ENCODE measurements at places on chromosomes 12 and 14. TPM values are rescaled to one million over a fixed set of nuclear protein-coding genes. Genes with fewer than 3 reads are reported as not detected.

The LMBR1L gene
- 18.5 TPM for total RNA-seq

The TBC1D30 gene
- total RNA-seq: 16.8 TPM

The MYO1A gene
- total RNA-seq: not detected

The COCH gene
- 4.2 TPM for total RNA-seq

The POTEG gene
- 0.12 TPM for total RNA-seq

The ADAM20 gene
- total RNA-seq: 0.17 TPM

DNA sequence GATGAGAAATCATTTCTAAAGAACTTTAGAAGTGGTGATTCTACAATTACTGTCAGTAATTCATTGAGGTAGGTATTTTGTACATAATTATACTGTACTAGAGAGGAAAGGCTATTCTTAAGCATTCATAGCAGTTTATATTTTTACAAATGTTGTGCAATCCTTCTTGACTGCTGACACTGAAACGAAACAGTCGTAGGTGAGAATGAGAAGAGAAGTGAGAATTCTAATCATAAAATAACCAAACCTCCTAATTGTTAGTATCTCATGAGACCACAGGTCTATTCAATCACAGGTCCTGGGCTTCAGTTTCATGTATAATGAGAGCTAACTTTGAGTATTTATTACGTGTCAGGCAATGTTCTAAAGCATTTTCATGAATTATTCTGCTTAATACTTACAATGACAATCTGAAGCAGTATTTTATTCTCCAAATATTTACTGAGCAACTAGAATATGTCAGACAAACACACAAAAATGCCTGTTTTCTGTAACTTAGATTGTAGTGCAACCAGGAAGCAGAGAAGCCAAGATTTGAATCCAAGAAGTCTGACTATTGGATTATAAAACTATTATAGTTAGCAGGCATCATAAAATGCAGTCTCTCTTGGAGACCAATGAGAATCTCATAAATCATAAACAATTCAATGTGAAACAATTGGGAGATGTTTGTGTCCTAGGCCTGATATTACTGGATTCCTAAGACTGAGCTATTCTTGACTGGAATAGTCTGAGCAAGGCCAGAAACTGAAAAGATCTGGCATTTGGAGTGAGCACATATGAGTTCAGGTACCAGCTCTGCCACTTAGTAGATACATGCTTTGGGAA lies 24.3 kb downstream of the RERG start:
- H3K36me3 ChIP-seq: no peaks in the 10 kb centered on the region
- no peak overlapping the region for H3K27ac ChIP-seq
- H3K27me3 ChIP-seq: peaks cover 17% of the 10 kb centered on the region

DNA sequence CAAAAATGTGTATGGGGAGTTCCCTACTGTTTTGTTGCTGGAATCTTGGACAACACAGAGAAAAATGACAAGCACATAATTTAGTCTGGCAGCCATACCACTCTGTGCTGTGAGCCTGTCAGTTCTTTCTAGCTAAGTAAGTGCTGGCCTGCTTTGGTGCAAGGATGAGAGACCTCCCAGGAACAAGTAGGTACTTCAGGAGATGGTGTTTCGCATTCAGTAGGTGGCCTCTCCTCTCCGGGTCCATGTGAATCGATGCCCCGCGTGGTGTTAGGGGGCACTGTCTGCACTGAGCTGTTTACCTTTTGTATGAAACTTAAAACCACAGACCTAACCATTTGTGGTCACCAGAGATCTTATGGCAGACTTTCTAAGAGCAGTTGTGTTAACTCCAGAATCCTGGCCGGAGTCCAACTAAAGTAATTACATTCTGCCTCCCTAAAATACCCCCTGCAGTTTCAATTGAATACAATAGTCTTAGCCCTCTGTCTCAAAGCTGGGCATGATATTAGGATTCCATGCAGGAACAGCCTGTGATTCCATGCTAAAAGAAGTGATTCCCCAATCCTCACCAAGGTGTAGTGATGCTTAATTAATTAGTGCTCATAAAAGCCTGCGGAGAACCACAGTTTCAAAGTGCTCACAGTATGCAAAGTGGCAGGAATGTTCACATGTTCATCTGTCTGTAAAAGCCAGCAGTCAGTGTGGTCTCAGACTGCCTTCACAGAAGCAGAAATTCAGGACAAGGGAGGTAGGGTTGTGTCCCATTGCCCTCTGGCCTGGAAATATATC lies 64.2 kb downstream of the LLPH start:
- DNase-seq: no peak
- H3K27ac ChIP-seq: no peak overlapping the region
- H3K36me3 ChIP-seq: no peaks in the 10 kb centered on the region
- H3K27me3 ChIP-seq: 0 out of 2 replicates have a peak, but pooled peaks cover 9% of the 10 kb centered on the region
- no peaks in the 10 kb centered on the region for H3K4me1 ChIP-seq
- H3K4me3 ChIP-seq: no peak overlapping the region

DNA sequence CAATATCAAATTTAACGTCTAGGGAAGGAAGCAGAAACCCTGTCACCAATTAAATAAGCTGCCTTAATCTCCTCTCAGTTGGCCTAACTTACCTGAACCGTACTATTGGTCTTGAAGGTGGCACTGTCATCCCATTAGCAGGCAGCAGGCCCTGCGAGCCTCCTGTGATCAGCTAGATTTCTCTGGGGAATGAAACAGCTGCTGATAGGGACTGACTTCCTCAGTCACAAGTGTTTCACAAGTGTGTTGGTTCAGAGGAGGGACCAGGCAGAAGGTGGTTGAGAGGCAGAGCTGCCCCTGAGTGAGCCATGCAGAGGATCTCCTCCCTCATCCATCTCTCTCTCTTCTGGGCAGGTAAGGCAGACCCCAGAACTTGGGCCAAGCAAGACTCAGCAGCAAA lies 166.8 kb downstream of the DAD1 start:
- H3K36me3 ChIP-seq: no peaks in the 10 kb centered on the region
- no peak overlapping the region for H3K27ac ChIP-seq
- no peaks in the 10 kb centered on the region for H3K4me1 ChIP-seq
- no peak overlapping the region for H3K4me3 ChIP-seq
- DNase-seq: no peak

DNA sequence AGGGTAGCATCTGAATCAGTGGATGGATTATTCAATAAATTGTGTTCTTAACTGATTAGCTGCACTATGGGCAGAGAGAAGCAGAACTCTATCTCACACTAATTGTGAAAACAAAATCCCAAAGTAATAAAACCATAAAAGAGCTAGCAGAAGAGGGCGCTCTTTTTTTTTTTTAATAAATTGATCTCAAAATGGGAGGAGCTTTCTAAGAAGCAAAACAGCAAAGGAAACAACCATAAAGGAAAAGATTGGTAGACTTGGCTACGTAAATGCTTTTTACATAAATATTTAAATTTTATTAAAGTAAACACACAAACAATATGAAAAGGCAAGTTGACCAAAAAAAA lies 1.5 kb upstream of the TM7SF3 start:
- no peak overlapping the region for H3K27ac ChIP-seq
- peak; percentile 76 for DNase-seq
- peak overlapping the region; percentile 15 for H3K4me3 ChIP-seq
- H3K4me1 ChIP-seq: peaks cover 29% of the 10 kb centered on the region

- H3K27me3 ChIP-seq: no peaks in the 10 kb centered on the region
- H3K4me1 ChIP-seq: no peaks in the 10 kb centered on the region
- no peak for DNase-seq
- H3K4me3 ChIP-seq: no peak overlapping the region
- H3K36me3 ChIP-seq: no peaks in the 10 kb centered on the region
- no peak overlapping the region for H3K27ac ChIP-seq
Measured at GRCh38 chr14:51627313-51627712, 24.4 kb upstream of the FRMD6 start.

DNA sequence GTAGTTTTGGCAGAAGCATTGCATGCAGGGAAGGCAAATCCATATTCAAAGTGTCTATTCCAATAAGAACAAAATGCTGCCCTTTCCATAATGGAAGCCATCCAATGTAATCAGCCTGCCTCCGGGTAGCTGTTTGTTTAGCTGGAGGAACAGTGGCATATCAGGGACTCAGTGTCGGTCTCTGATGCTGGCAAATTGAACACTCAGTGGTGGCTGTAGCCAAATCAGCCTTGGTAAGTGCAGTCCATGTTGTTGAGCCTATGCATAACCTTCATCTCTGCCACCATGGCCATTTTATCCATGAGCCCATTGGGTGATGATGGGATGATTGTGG lies 147.8 kb upstream of the MAX start:
- no peak for DNase-seq
- H3K4me3 ChIP-seq: no peak overlapping the region
- H3K27ac ChIP-seq: no peak overlapping the region
- H3K27me3 ChIP-seq: no peaks in the 10 kb centered on the region
- H3K36me3 ChIP-seq: no peaks in the 10 kb centered on the region

DNA sequence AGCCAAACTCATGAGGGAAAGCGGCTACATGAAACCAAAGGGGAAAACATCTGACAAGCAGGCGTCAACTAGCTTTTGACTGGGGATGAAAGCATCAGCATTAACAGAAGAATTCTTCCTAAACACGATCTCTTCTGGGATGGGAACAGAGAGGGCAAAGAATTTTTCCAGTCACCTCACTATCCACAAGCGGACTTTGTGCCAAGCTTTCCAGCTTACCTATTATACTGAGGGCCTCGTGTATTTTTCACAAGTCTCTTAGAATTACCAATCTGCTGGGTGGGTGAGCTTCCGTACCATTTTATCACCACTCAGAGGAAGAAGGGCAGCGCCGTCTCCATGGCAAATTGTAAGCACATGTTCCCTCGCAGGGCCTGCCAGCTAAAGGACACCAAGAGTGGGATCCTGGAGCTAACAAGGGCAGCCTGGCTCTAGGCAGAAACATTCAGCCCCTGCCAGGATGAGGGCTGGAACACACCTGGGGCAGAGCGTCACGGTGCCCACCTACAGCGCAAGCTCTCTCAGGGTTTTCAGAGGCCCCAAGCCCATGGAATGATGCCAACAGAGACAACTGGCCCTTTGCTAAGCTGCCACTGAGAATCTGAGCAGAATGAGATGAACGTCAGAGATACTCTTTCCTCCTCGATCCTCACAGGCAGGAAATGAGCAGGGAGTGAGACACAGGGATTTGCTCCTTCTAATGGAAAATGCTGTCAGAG lies 74.6 kb downstream of the CHGA start:
- no peaks in the 10 kb centered on the region for H3K27me3 ChIP-seq
- H3K4me1 ChIP-seq: no peaks in the 10 kb centered on the region
- no peak overlapping the region for H3K27ac ChIP-seq

DNA sequence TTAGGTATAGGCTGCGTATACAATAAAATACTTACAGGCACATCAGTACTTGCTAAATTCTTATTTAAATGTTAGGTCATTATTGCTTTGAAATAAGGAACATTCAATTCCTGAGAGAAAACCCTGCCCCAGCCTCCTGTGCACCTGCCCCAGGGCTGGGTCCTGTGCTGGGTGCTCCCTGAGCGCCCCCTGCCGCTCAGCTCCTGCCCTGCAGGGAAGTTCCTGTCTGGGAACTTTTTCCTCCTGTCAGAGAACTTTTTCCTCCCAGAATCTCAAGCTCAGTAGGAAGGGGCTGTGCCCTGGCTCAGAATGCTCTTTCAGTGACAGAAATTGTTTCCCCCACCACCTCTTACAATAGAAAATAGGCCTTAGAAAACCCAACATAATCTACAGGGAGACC lies 751.1 kb downstream of the TMEM121 start:
- H3K36me3 ChIP-seq: peaks cover 2% of the 10 kb centered on the region
- no peaks in the 10 kb centered on the region for H3K27me3 ChIP-seq
- DNase-seq: no peak
- no peak overlapping the region for H3K27ac ChIP-seq
- no peak overlapping the region for H3K4me3 ChIP-seq

GRCh38 chr12:21888276-21888863 lies 52.9 kb downstream of the ABCC9 start:
- H3K4me3 ChIP-seq: no peak overlapping the region
- no peaks in the 10 kb centered on the region for H3K36me3 ChIP-seq
- no peaks in the 10 kb centered on the region for H3K27me3 ChIP-seq
- no peak for DNase-seq
- H3K4me1 ChIP-seq: no peaks in the 10 kb centered on the region
- H3K27ac ChIP-seq: no peak overlapping the region

- no peak for DNase-seq
- H3K27me3 ChIP-seq: no peaks in the 10 kb centered on the region
- no peaks in the 10 kb centered on the region for H3K4me1 ChIP-seq
- H3K27ac ChIP-seq: no peak overlapping the region
- no peak overlapping the region for H3K4me3 ChIP-seq
- no peaks in the 10 kb centered on the region for H3K36me3 ChIP-seq
Measured at GRCh38 chr12:59484575-59484974, 111.3 kb upstream of the SLC16A7 start.

- no peaks in the 10 kb centered on the region for H3K36me3 ChIP-seq
- H3K27me3 ChIP-seq: no peaks in the 10 kb centered on the region
- H3K4me3 ChIP-seq: peak overlapping the region; percentile 51
- DNase-seq: peak; percentile 72
Measured at GRCh38 chr12:124684971-124685688, 117.7 kb upstream of the NCOR2 start.

- no peaks in the 10 kb centered on the region for H3K27me3 ChIP-seq
- peaks cover 3% of the 10 kb centered on the region for H3K36me3 ChIP-seq
- no peaks in the 10 kb centered on the region for H3K4me1 ChIP-seq
- H3K4me3 ChIP-seq: no peak overlapping the region
- no peak overlapping the region for H3K27ac ChIP-seq
Measured at GRCh38 chr12:2919249-2919648, 28.6 kb downstream of the TULP3 start.

- no peak overlapping the region for H3K4me3 ChIP-seq
- peaks cover 9% of the 10 kb centered on the region for H3K27me3 ChIP-seq
- no peaks in the 10 kb centered on the region for H3K36me3 ChIP-seq
- no peak for DNase-seq
- no peak overlapping the region for H3K27ac ChIP-seq
- no peaks in the 10 kb centered on the region for H3K4me1 ChIP-seq
Measured at GRCh38 chr12:52787324-52788191, 8.4 kb downstream of the KRT3 start.

DNA sequence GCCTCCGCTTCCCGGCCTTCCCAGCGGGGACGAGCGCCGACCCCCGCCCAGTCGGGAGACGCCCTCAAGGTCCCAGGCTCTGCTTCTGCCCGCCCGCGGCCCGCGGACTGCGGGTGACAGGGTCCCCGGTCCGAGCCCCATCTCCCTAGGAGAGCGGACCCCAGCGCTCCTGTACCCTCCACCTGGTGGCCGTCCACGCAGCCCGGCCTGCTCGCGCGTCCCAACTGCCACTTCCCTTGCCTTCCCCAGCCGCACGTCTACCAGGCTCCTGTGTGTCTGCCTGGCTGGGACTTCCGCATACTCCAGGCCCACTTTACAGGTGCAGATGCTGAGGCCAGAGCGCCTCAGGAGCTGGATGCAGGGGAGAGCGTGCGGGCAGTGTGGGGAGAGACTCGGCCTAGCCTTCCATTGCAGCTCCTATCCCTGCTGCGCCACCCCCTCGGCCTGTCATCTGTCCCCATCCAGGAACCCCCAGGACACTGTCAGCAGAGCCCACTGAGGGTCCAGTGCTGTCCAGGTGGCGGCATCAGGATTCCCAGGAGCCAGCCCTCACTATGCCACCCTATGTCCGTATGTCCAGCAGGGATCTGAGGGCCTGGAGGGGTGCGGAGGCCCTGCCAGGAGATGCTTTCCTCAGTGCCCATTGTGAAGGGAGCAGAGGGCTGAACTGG lies 8.0 kb upstream of the ANKRD9 start:
- H3K27ac ChIP-seq: no peak overlapping the region
- no peaks in the 10 kb centered on the region for H3K36me3 ChIP-seq
- 0 out of 2 replicates have a peak, but pooled peaks cover 3% of the 10 kb centered on the region for H3K4me1 ChIP-seq
- peak overlapping the region; percentile 76 for H3K4me3 ChIP-seq
- no peaks in the 10 kb centered on the region for H3K27me3 ChIP-seq
- DNase-seq: no peak

GRCh38 chr12:110726028-110726427 lies 16.7 kb downstream of the PPP1CC start:
- peaks cover 84% of the 10 kb centered on the region for H3K36me3 ChIP-seq
- H3K4me3 ChIP-seq: no peak overlapping the region
- H3K4me1 ChIP-seq: no peaks in the 10 kb centered on the region
- DNase-seq: no peak

All from PC-3 (cell line).